EH (cell line): ENCODE measurements at places on chromosomes 2 and 18.

GRCh38 chr2:140200307-140200706, 1420.1 kb upstream of the NXPH2 start:
- no peak for DNase-seq

GRCh38 chr2:167853717-167854116, 393.7 kb downstream of the STK39 start:
- no peak for DNase-seq

DNA sequence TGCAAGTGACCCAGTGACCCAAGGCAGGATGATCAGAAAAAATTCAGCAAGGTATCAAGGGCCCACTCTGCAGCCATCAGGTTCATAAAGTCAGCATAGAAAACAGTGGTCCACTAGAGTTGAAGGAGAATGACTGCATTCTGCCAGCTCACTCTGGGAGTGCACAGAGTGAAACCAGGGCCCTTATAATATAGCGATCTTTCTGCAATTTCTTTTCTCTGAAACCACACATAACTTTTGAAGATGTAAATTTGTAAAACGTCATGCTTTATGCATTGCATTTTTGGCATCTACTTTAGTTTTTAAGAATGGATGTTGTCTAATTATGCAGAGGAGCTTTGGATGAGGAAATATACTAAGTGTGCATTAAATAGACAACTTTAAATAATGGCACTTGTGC, 225.0 kb upstream of the SMIM21 start:
- no peak for DNase-seq

DNA sequence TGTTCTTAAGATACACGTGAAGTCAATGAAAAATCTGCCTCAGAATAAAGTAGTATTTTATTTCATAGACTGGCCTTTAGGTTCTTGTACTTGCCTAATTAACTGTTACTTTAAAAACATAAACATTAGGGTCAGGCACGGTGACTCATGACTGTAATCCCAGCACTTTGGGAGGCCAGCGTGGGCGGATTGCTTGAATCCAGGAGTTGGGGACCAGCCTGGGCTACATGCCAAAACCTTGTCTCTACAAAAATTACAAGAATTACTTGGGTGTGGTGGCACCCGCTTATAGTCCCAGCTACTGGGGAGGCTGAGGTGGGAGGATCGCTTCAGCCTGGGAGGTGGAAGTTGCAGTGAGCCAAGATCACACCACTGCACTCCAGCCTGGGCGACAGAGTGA, 16.0 kb upstream of the SNORC start:
- DNase-seq: peak; percentile 90

DNA sequence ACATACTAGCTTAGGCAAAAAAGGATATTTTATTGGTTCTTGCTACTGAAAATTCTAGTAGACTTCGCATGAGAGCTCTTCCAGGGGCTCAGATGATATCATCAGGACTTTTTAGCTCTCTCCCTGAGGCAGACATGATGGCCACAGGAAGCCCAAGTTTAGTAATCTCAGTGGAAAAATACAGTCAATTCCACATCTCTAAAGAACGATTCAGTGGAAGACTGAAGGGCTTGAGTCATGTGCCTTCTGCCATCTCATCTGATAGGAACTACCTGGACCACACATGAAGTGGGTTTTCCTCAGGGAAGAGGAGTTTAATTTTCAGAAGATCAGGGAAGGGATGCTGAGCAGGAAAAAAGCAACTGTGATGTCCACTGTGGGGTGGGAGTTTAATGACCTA, 117.3 kb downstream of the TTC27 start:
- peak; percentile 81 for DNase-seq

GRCh38 chr2:119741001-119741400, 18.7 kb upstream of the PTPN4 start:
- DNase-seq: no peak

- DNase-seq: peak; percentile 85
These were observed 74.8 kb upstream of the COL5A2 start for GRCh38 chr2:189254268-189254883.

- no peak for DNase-seq
These were observed 34.3 kb downstream of the CRACDL start for GRCh38 chr2:98901702-98902101.

- DNase-seq: no peak
These were observed 743.7 kb upstream of the HS6ST1 start for GRCh38 chr2:129062146-129062912.

DNA sequence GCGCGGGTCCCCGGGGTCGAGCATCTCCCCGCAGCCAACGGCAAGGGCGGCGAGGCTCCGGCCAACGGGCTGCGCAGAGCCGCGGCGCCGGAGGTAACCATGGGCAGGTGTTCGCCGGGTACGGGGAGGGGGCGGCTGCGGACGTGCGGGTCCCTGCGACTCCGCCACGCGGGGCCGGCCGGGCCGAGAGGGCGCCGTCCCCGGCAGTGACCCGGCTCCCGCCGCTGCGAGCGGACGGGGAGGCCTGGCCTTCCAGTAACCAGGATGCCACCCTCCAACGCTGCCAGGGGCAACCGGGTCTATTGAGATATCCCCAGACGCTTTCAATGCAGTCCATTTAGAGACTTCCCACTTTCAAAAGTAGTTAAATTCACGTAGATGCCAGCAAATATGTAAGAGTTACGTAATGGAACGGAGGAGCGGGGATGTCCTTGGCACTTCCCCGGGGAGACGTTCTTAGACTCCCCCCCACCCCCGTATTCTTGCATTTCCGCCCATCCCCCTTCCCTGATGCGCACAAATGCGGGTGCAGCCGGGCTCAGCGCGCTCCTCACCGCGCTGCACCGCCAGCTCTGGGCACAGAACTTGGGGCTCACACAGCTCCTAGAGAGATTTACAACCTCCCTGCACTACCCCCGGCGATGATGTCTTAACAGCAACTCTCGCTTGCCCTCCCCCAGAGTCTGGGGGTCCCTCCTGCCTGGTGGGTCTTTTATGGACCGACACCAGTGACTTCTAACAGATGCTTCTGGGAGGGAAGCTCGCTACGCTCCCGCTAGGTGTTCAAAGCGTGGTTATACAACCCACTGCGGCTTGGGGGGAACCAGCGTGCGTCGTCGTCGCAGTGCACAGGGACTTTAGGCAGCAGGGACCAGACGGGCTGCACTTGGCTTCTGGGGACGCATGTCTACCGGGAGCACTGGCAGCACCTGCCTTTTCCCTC, 657 bp downstream of the SGPP2 start:
- no peak for DNase-seq

DNA sequence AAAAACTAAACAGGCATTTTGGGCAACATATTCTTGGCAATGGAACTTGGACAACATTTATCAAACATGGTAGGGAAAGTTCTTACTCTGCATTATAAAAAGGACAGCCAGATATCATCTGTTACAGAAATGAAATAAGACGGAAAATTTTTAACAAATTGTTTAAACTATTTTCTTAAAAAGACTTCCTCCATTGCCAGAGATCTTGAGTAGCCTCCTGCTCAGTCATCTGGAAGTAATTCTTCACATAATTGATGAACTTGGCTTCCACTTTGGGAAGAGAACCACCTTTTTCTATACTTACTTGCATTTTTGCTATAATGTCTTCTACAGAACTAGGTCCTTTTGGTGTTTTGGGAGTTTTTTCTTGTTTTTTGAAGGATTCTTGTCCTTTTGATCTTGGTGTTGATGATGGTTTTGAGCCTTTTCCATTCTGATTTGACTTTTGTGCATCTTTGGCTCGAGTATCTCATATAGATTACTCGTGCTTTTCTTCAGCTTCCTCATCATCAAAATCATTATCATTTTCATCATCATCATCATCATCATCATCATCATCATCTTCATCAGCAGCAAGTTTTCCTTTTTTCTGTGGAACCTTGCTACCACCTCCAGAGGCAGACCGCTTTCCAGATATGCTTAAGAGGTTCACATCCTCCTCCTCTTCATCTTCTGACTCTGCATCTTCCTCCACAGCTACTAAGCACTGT, 66.2 kb downstream of the CD28 start:
- DNase-seq: no peak

DNA sequence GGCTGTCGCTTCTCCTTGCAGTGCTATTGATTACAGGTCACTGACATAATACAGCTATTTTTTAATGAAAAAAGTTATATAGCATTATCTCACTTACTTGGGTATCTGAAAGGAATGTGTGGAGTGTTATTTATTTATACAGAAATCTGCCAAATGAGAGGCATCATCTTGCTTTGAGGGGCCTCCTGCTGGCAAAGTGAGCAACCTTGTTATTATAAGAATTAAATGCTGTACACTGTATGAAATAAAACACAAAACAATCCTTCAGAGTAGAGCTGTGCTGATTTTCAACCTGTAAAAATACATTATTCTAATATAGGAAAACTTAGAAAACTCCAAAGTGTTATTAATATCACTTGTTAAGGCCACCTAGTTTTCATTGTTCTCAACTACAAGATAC, 20.9 kb downstream of the ERBB4 start:
- no peak for DNase-seq

- DNase-seq: no peak
These were observed 150.6 kb upstream of the UBE2E3 start for GRCh38 chr2:180829836-180830235.

DNA sequence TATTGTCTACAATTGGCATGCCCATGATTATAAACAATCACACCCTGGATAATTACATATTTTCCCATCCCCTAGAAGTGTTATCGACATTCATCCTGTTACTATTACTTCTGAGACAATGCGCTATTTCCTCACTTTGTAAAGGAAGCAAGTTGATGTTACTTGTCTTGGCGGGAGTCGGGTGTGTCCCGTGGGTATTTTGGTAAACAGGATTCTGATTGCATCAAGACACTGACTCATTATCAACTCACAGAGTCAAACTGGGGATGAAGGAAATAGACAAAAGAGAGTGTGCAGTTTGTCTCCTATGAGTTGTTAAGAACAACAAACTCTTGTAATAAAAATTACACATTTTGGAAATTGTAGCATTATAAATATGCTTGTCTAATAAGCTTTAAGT, 142.7 kb downstream of the GALR1 start:
- DNase-seq: no peak

GRCh38 chr18:55083461-55083860, 124.2 kb upstream of the CCDC68 start:
- peak; percentile 70 for DNase-seq

DNA sequence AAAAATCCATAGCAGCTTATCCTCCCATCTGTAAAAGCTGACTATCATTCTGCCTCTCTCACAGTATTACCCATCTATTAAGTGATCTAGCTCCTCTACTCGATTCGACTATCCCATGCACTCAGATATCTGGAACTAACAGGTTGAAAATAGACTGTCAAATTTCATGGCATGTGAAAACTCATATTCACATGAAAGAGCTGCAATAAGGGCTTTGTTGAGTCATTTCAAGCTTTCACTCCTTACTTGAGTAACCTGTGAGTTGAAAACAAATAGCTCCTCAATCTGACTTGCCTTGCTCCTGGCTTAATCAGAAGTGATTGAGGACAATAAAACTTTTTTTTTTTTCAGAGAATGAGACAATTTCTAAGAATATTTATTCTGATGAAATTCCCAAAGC, 192.4 kb upstream of the ERBB4 start:
- no peak for DNase-seq

- DNase-seq: no peak
These were observed 304.3 kb downstream of the CELF4 start for GRCh38 chr18:37261246-37261840.

DNA sequence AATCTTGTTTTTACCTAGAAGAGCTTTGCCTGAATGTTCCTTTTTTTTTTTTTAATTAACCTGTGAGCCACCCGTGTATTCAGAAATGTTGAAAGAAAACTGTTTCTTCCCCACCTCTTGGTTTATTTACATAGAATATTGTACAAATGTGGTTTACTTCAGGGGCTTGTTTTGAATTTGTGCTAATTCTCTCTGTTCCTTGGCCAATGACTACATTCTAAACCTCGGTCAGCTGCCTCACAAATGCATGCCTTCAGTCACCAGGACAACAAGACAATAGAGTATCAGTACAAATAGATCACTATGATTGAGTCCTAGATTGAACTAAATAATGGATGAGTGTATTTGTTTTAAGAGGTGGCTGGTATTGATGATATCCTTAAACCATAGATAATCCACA, 36.0 kb downstream of the AGFG1 start:
- DNase-seq: no peak

DNA sequence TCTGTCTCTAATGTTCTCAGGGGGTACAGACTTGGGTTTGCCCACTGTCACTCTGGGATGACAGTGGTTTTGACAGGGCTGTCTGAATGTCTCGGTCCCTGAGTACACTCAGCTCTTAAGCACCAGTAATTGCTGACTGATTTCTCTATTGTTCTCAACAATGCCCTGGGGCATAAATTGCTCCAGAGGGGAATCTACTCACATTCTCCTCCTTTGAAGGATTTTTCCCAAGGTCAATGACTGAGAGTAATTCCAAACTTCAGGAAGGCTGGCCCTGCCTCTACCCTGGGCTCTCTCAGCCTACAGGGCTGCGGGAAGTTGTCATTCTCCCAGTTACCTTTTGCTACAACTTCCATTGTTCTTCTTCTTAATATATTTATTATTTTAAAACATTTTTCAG, 36.5 kb downstream of the MC2R start:
- no peak for DNase-seq

- DNase-seq: no peak
These were observed 7.1 kb upstream of the STAMBP start for GRCh38 chr2:73821669-73822068.

GRCh38 chr18:12819841-12820240, 64.2 kb downstream of the PTPN2 start:
- no peak for DNase-seq

GRCh38 chr2:165678882-165679281, 115.2 kb downstream of the GALNT3 start:
- no peak for DNase-seq

GRCh38 chr18:59839931-59840685, 59.7 kb upstream of the PMAIP1 start:
- no peak for DNase-seq

- peak; percentile 79 for DNase-seq
These were observed 111.0 kb upstream of the MAP4K3 start for GRCh38 chr2:39547811-39548719.

- no peak for DNase-seq
These were observed 25.8 kb upstream of the PPP3R1 start for GRCh38 chr2:68278169-68278568.

- DNase-seq: no peak
These were observed 1.7 kb downstream of the EN1 start for GRCh38 chr2:118845522-118846441.

GRCh38 chr2:11914455-11914854, 168.0 kb downstream of the LPIN1 start:
- no peak for DNase-seq

- DNase-seq: no peak
These were observed 49.9 kb upstream of the TMEM18 start for GRCh38 chr2:727071-727470.

DNA sequence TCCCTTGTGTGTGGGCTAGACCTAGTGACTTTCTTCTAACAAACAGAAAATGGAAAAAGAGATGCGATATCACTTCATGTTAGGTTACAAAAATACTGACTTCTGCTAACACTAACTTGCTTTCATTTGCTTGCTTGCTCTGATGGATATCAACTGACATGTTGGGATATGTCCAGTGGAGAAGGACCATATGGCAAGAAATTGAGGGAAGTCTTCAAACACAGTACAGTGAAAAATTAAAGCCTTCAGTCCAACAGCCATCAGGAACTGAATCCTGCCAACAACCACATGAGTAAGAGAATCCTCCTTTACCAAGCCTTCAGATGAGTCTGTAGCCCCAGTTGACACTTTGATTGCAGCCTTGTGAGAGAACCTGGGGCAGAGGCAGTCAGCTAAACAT, 143.9 kb downstream of the MAIP1 start:
- no peak for DNase-seq
